CD4-positive, alpha-beta memory T cell (primary cell): ENCODE measurements at places on chromosomes 6 and 20.

- DNase-seq = peak; percentile 78
These were observed 79.2 kb upstream of the RIPOR2 start for GRCh38 chr6:25014791-25015560.

DNA sequence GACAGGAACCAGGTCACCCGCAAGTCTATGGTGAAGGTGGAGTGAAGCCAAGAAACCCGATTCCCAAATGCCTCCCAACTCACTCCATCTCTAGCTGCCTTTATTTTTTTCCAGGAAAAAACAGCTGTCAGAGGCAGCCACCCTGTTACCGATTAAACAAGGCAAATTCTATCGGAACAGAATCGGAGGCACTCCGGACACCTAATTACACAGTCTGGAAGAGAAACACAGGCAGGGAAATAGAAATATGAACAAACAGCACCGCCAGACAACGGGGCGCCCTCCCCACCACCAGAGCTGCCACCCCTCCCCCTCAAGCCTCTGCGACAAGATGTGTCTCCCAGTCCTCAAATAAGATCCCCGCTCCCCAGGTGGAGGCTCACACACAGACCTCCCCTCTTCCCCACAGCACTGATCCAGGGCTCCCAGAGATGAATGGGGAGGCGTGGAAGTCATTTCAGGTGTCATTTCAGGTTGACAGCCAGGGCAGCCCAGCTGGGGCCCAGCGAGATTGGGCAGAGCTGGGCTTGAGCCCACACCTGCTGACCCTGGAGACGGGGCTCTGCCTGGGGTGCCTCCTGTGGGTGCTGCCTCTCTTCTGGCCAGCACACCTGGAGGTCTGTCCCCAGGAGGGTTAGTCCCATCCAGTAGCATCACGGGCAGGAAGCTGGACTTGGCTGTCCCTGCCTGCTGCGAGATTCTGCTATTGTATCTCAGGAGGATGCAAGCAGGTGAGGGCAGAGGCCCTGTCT is 19.8 kb upstream of the VSTM2L start:
- DNase-seq = no peak

GRCh38 chr6:52526634-52527033 is 50.2 kb downstream of the TRAM2 start:
- no peak for DNase-seq

GRCh38 chr6:385614-386013 is 5.9 kb upstream of the IRF4 start:
- no peak for DNase-seq

- no peak for DNase-seq
These were observed 32.1 kb upstream of the CCN6 start for GRCh38 chr6:112021691-112022310.

GRCh38 chr6:46637933-46638332 is 14.7 kb downstream of the CYP39A1 start:
- no peak for DNase-seq

DNA sequence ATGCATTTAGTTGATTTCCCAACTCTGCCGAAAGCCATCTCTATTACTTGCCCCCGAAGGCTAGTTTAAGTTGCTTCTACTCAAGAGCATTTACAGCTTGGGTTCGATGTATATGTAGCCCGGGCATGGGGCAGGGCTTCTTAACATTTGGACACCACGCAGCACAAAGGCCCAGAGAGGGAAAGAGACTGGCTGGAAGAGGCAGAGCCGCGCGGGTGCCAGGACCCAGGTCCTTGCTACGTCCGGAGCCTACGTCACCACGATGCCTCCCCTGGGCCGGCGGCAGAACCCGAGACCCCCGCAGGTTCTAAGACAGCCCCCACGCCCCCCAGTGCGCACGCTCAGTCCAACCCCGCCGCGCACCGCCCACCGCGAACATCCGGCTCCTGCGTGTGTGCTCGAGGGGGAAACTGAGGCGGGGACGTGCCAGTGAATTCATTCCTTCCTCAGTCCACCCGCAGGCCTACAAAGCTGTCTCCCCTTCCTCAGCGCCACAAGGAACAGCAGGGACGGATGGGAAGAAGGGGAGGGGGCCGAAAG is 367 bp upstream of the PCIF1 start:
- DNase-seq = peak; percentile 62

- peak; percentile 84 for DNase-seq
These were observed at the start of gene ACSS1 for GRCh38 chr20:25058051-25058846. ACSS1 (minus strand) TSS chr20:25058139; CDS start chr20:25058102, 37 bp downstream.

- DNase-seq = no peak
These were observed 842.8 kb upstream of the CITED2 start for GRCh38 chr6:140217283-140217682.

DNA sequence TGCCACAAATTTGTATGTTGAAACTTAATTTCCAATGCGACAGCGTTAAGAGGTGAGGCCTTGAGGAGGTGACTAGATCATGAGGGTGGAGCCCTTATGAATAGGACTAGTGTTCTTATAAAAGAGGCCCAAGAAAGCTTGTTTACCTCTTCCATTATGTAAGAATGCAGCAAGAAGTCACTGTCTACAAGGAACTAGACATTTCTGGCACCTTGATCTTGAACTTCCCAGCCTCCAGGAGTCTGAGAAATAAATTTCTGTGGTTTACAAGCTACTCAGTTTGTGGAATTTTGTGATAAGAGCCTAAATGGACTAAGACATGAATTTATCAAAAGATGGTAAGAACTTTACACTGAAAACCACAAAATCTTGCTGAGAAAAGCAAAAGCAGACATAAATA is 173.6 kb upstream of the SGK1 start:
- no peak for DNase-seq

GRCh38 chr6:139251045-139251690 is 40.6 kb downstream of the TXLNB start:
- no peak for DNase-seq

DNA sequence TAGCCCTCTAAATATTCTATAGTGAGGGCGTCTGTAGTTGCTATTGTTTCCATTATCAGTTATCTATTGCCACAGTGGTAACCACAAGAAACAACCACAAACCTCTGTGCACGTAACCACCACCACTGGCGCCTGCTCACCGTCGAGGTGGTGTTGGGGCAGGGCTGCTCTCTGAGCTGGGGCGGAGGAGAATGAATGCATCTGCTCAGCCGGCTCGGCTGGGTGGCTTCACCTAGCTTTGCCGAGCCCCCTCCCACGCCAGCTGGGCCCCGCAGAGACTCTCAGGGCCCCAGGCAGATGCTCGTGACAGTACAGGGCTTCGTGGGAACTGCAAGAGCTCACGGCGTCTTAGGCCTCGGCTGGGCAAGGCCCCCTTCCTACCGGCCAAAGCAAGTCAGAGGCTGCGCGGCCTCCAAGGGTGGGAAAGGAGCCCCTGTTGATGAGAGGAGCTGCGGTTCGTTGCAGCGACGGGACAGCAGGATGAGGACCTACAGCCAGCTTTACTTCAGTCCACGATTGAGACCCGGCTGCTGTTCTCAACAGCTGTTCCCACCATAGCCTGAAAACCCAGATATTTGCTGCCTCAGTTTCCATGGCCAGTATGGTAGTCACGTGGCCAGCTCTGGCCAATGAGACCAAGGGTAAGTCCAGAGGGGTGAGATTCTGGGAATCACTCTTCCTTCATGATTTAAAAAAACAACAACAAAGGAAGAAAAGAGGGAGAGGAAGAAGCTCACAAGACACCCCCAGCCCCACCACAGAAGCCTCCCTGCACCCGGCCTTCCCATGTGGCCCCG is 120.2 kb upstream of the AFDN start:
- DNase-seq = peak; percentile 79

- peak; percentile 25 for DNase-seq
These were observed at the start of gene EDN1 for GRCh38 chr6:12289933-12290820. EDN1 (plus strand) TSS chr6:12290361; CDS start chr6:12290630, 269 bp downstream.

DNA sequence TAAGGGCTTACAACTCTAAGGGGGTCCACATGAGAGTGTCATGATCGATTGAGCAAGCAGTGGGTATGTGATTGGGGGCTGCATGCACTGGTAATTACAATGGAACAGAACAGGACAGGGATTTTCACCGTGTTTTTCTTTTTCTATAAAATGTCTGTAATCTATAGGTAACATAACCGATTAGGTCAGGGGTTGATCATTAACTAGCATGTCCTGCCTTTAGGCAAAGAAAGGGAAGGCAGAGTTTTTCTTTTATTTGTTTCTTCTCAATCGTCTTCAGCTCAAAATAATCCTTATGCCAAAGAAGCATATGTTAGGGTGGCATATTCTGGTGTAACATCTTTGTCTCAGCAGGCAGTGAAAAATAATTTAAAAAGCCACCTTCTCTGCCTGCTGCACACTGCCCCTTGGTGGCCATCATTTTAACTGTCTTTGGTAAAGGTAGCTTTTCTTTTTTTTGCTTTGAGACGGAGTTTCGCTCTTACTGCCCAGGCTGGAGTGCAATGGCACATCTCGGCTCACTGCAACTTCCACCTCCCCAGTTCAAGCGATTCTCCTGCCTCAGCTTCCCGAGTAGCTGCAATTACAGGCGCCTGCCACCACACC is 9.7 kb upstream of the CEP43 start:
- peak; percentile 73 for DNase-seq

GRCh38 chr6:14921170-14921569 is 324.7 kb upstream of the JARID2 start:
- DNase-seq = no peak

- DNase-seq = no peak
These were observed 71.2 kb downstream of the LY86 start for GRCh38 chr6:6659600-6660327.

DNA sequence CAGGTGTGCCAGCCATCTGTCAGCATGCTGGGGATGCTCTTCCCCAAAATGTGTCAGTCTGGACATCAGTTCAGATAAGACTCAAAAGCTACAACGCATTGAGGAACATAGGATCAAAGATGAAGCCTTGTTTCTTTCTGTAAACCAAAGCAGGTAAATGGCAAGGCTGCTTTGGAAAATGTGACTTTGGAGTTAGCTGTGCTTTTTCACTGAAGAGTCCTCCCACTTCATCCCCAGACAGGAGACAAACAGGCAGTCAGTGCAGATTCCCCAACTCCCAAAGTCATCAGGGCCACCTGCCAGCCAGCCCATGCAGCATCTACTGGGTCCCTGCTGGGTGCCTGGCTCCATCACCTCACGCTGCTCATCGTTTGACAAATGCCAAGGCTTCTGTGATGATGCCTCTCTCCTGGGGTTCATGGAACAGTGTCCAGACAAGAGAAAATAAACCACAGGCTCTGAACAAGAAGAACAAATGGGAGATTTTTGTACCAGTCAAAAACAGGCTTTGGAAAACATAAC is 205.0 kb upstream of the BTBD3 start:
- DNase-seq = no peak

DNA sequence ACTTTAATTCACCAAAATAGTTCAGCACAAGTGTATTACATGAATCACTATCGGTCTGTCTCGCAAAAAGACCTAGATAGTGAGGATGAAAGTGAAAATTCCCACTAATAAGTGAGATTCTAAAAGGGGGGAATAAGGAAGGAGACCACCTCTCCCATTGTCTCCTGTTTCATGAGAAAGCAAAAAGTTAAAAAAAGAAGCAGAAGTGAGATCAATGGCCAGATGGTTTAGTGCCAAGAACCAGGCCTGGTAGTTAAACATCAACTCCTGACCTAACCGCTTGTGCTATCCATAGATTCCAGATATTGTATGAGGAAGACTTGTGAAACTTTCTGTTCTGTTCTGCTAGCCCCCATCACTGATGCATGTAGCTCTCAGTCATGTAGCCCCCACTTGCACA is 293.0 kb downstream of the RNGTT start:
- DNase-seq = no peak

- DNase-seq = no peak
These were observed 286.1 kb upstream of the TFAP2D start for GRCh38 chr6:50427267-50427666.

DNA sequence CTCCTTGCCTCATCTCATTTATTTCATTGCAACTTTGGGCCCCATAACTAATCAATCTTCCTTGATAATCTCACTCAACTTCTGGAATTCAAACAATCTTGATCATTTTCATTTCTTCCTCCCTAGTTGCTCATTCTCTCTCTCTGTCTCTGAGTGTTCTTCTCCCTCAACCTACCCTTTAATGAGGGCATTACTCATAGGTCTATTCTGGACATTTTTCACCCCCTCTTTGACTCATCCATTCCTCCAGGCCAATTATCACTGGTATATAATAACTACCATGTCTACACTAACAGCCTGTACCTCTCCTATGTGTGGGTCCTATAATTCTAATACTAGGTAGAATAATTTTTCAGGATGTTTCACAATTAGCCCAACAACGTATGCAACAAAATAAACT is 78.8 kb downstream of the COL21A1 start:
- DNase-seq = no peak

DNA sequence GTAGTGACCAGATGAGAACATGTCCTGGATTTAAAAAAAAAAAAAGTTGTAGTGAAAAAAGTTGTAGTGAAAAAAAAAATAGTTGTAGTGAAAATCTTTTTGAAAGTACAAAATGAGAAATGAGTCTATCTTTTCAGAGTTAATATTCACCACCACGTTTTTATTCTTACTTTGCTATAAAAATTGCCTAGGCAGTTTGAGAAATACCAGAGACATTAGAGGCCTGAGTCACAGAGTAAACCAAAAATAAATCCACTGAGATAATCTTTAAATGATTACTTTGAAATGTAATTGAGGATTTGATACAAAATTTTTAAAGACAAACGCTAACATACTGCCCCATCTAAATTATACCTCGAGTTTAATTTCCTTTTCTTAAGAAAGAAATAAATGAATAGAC is 101.2 kb upstream of the TIAM2 start:
- no peak for DNase-seq
